ENCODE measurements at places on chromosomes 16 and 17. TPM values are rescaled to one million over a fixed set of nuclear protein-coding genes. Genes with fewer than 3 reads are reported as not detected.

GRCh38 chr17:82064433-82065192, 991 bp downstream of the DUS1L start:
- peak; percentile 61 for DNase-seq

GRCh38 chr16:69318177-69318910, 7.2 kb downstream of the VPS4A start:
- no peak for DNase-seq

- no peak for DNase-seq
These were observed 131.0 kb downstream of the MRTFB start for GRCh38 chr16:14202095-14202494.

DNA sequence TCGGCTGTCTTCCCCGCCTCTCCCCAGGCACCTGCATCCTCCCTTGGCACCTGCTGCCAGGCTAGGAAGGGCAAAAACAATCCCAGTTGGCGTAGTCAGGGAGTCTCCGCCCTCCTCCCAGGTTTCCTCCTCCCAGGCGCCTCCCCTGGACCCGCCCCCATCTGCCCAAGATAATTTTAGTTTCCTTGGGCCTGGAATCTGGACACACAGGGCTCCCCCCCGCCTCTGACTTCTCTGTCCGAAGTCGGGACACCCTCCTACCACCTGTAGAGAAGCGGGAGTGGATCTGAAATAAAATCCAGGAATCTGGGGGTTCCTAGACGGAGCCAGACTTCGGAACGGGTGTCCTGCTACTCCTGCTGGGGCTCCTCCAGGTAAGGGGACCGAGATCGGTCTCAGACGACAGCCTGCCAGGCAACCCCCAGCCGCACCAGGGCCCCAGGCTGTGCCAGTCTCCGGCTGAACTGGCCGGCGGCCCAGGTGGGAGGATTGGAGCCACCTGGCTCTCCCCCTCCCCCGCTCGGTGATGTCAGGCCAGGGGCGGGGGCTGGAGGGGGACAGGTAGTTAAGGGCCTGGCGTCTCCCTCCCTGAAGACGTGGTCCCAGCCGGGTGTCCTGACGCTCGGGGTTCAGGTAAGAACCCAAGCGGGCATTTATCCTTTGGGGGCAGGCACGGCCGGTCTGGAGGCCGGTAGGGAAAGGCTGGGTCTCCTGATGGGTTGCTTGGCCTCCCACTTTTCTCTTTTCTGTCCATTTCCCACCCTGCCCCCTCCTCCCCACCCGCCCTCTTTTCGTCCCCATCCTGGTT, at the start of gene GRB7:
Gene GRB7 (plus strand): TSS at position 179 of the 808 bp plus-strand sequence. CDS start 4,364 bp downstream, outside the sequence.
- peak; percentile 94 for DNase-seq

DNA sequence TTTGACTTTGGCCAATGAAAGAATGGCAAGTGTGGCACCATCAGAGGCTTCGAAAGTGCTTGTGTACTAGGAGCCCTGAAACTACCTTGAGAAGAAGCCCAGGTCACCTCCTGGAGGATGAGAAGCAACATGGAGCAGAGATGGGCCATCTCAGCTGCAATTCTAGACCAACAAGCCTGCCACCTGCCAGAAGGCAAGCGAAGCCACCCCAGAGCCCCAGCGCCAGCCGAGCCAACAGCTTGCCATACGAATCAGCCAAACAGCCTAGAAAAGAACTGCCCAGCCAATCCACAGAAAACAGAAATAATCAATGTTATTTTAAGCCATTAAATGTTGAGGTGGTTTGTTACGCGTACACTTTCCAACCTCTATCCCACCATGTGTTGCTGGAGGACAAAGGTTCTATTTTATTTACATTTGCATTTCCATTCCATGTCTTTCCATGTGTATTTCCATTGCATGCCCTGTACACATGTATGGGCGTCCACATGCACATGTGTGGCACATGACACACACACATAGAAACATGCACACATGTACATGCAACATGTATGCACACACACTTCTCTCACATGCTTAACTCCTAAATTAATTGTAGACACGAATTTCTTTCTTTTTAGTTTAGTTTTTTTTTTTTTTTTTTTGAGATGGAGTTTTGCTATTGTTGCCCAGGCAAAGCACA, 144.3 kb upstream of the TNRC6C start:
- DNase-seq = no peak

- no peak for DNase-seq
These were observed 443 bp downstream of the CSNK2A2 start for GRCh38 chr16:58197314-58198012.

- DNase-seq = no peak
These were observed 16.9 kb upstream of the ITGA3 start for GRCh38 chr17:50039058-50039457.

DNA sequence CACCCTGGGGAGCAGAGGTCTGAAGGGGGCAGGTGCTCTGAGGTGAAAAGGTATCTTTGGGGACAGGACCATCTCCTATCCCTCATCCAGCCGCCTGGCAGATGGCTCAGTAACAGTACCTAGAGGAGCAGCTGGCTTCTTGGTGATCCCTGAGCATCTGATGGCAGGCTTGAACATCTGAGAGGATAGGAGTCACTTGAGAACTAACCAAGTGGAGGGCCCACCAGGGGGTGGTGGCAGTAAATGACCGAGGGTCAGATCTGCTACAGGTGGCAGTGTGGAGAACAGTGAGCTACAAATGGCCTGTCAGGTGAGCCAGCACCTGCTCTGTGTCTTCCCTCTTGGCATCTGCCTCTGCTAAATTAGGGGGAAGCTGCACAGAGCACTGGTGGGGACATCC, 13.8 kb downstream of the HROB start:
- no peak for DNase-seq

ADAD2 gene
- total RNA-seq = not detected

IGF2BP1 gene
- not detected for total RNA-seq

TEX14 gene
- total RNA-seq = not detected

ACSM3 gene
- total RNA-seq = 61.8 TPM

PSMD3 gene
- 48.7 TPM for total RNA-seq

COPZ2 gene
- total RNA-seq = 25.0 TPM

Measured in stomach (tissue), 19 donors.